ENCODE measurements at places on chromosomes 1 and 21.

GRCh38 chr1:6359216-6360116, 34.1 kb downstream of the ACOT7 start:
- peak; percentile 55 for DNase-seq

- no peak for DNase-seq
These were observed 233.7 kb upstream of the NFIA start for GRCh38 chr1:60848583-60849188.

GRCh38 chr1:27879374-27880082, 7.2 kb downstream of the THEMIS2 start:
- no peak for DNase-seq

DNA sequence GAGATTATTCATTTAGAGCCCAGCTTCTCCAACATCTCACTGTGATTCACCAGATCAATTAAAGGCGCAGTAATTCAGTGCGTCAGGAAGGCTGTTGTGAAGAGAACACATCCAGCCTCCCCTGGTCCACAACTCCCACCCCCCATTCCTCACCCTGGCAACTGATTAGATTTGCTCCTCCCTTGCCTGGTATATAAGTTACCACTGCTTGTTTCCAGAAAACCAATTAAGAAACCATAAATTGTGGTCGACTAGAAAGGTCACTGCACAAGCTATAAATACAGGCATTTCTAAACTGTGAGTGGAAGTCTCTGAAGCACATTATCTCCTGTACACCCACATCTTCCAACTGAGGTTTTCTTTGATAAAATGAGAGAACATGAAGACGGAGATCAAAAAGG, 41.9 kb downstream of the FAM163A start:
- DNase-seq, result no peak

GRCh38 chr1:165327538-165327937, 29.0 kb downstream of the LMX1A start:
- DNase-seq, result no peak

DNA sequence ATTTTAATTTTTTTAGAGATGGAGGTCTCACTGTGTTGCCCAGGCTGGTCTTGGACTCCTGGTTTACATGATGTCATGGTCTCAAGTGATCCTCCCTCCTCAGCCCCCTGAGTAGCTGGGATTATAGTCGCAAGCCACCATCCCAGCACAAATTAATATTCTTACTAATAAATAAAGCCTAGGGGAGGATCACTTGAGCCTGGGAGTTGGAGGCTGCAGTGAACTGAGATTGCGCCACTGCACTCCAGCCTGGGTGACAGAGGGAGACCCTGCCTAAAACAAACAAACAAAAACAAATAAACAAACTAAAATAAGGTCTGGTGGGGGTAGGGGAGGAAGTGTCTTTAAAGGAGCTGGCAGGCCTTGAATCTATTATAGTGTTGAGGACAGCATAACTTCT, 8.7 kb upstream of the GADD45A start:
- DNase-seq, result no peak

- DNase-seq, result no peak
These were observed 511.0 kb downstream of the OMA1 start for GRCh38 chr1:58035523-58035922.

DNA sequence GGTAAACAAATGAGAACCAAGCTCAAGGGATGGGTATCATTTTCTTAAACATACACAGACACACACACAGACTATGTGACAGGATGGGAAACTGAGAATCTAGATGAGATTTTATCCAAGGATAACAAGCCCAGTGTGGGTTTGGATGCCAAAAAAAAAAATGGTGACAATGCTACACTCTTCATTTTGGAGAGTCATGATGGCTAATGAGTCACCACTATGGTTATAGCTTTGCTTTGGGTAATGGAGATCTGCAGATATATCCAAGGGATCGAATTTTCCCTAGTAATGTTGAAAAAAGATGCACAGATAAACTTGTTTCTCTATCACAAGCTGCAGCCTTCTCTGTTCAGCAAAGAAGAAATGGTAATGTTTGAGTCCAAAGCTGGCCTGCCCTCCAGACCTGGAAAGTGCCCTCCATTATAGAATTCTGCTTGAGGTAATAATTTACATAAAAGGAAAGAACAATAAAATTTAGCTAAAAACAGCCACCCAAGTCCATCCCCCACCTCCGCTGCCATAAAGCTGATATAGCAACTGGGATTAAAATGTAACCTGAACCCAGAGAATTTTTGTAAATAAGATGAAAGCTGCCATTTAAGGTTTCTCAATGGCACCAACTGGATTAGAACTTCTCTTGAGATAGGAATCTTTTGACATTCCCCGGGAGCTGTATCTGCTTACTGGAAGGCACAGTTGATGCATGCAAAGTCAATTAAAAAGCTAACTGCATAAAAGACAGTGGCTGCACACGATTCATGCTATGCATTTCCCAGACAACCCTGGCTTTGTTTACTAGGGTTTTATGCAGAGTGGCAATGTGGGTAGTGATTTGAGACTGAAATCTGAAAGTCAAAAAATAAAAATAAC, 395.2 kb upstream of the LYPLAL1 start:
- no peak for DNase-seq

DNA sequence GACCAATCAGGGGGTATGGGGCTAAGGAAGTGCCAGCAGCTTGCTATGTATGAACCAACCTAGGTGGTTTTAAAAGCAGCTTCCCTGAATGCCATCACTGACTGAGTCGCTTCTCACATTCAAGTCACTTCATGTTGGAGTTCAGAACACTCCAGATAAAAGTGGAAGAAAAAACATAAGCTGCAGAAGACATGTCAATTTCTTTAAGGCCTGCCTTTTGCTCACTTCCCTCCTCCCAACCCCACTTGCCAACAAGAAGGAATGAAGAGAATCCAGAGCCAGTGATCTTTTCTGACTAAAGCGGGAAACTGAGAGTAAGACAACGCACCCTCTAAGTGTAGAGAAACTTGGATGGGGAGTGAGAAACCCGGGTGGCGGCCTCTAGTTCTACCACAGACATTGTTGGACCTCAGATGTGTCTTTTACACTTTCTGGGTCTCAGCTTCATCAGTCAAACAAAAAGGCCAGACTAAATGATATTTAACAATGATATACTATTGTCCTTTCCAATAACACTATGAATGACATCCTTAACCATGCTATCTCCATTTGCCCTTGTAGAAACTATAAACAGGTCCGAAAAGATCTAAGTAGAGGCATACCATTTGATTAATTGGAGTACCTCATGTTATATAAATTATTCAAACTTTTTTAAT, 54.1 kb downstream of the LUZP1 start:
- no peak for DNase-seq

- peak; percentile 37 for DNase-seq
These were observed 6.9 kb downstream of the PINK1 start for GRCh38 chr1:20640183-20640597.

DNA sequence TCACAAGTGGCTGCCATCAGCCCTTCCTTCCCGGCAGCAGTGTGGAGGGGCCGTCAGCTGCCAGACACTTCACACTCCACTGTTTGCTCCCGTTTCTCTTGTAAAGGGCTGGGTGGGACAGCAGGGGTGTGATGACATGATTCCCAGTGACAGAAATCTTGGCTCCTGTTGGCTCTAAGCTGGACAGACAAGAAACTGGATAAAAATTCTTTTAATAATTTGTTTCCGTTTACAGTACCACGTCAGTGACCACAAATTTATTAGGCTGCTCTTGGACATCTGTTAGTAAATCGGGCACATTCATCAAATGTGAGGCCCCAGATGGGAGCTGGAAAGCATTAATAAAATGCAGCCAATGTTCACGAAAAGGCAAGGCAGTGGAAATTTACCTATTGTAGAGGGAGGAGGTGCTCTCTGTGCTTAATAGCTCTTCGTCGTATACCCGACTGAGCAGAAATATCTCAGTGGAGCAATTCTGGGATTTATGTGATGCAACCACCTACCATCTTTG, 353.7 kb upstream of the GREM2 start:
- no peak for DNase-seq

GRCh38 chr1:61869691-61870109, 127.4 kb downstream of the PATJ start:
- DNase-seq, result no peak

DNA sequence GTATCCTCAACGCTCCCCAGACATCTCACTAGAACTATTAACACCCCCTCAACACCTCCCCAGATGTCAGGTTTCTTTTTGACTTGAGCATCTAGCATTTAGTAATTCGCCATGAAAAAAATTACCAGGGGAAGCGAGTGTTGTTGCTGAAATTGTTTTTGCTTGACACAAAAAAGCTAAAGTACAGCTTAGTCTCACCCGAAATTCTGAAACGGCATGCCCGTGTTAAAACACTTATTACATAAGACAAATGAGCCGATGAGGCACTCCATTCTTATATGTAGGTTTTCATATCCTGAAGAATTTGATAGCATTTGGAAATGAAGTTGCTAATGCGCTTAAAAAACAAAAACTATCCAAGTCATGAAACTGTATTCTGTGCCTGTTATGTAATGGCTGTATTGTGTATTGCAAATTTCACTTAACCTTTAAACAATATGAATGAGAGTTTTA, 1.3 kb upstream of the NRIP1 start:
- DNase-seq, result no peak

DNA sequence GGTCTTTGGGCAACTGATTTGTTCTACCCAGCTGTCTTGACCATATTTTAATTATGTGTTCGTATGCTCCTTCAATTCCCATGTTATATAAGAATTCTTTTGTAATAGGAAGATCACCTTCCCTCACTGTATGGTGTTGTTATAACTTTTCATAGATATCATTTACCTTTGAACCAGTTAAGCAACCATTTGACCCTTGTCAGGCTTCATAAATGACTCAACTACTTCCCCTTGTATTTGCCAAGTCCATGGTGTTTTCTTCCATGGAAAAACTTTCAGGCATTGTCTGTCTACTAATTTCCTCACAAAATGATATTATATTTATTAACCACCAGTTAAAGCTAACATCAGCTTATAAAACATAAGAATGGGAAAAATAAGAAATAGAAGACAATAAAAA, 5.1 kb downstream of the BPNT1 start:
- no peak for DNase-seq

GRCh38 chr1:229993894-229994293, 73.1 kb upstream of the GALNT2 start:
- no peak for DNase-seq

DNA sequence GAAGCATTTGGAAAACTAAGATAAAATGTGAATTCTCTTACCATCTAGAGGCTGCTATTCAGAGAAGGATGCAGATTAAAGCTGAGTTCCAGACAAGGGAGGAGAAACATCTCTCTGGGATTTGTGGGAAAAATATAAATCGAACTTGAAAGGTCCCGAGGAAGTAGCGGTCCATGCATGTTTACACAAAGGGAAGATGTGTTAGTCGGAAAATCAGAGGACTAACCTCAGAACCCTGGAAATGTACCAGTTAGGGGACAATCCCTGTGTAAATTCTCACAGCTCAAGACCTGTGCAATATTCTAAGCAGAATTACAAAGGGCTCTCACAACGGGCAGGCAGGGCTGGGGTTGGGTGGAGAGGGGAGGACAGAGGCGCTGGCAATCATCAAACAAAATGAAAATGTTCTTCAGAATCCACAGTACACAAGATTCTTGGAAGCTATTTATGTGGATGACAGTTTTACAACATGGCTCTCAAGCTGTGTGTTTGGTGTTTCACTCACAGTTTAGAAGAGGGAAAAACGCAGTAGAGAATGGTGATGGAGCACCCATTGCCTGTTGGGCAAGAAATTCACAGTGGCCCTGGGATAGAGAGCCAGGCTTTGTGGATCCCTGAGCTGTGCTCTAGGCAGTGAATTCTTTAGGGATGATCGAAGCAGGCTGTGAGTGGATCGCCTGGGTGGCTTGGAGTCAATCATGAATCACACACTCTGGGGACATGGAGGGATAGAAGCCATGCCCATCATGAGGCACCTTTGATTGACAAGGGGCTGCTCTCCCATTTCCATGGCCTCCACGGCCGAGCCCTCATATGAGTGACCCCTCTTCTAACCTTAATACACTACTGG, 47.6 kb downstream of the KCNJ6 start:
- DNase-seq, result no peak

DNA sequence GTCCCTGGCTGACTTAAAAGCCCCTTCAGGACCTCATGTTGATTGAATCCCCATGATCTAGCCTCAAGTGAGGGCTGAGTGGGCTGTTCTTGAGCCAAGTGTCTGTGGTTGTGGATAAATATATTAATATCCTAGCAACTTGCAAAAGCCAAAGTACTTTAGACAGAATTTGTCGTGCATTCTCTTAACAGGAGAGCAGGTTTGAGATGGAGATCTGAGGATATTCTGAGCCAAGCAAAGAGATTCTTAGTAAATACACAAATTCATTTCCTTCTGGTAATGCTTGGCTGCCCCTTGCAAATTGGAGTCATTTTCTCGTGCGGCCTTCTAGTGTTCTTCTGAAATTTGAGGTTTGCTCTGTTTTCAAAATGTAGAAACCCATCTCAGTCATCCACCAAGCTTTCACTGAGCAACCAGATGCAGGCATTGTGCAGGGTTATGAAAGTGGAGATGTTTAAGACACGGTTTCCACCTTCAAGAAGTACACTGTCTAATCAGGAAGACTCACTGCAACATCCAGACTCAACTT, 242.1 kb upstream of the JUN start:
- no peak for DNase-seq

DNA sequence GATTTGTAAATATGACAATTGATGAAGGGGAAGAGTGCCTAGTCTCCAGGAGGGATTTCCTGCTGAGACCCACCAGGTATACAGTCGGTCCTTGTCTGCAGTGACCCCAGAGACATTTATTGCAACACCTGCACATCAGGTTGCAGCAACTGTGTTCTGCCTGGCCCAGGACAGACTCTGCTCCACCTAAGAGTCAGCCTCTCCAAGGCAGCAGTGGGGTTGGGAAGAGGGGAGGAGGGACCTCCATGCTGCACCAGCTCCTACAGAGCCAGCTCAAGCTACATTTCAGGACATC, 120.4 kb upstream of the IRF2BP2 start:
- no peak for DNase-seq

GRCh38 chr1:52706941-52707926, 9.1 kb upstream of the COA7 start:
- DNase-seq, result no peak

DNA sequence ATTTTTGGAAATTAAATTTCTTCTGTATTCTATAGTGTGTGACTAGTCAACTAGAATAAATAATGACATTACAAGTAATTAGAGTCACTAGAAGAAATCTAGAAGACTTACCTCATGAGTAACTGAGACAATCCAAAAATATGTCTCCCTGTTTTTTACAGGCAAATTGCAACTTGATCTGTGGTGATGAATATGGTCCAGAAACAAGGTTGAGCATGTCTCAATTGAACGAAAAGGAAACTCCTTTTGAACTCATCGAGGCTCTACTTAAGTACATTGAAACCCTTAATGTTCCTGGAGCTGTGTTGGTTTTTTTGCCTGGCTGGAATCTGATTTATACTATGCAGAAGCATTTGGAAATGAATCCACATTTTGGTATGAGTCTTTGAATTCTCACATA, 36.7 kb downstream of the DHX9 start:
- DNase-seq, result no peak
